ENCODE measurements at places on chromosomes 7 and 10. TPM values are rescaled to one million over a fixed set of nuclear protein-coding genes. Genes with fewer than 3 reads are reported as not detected.

DNA sequence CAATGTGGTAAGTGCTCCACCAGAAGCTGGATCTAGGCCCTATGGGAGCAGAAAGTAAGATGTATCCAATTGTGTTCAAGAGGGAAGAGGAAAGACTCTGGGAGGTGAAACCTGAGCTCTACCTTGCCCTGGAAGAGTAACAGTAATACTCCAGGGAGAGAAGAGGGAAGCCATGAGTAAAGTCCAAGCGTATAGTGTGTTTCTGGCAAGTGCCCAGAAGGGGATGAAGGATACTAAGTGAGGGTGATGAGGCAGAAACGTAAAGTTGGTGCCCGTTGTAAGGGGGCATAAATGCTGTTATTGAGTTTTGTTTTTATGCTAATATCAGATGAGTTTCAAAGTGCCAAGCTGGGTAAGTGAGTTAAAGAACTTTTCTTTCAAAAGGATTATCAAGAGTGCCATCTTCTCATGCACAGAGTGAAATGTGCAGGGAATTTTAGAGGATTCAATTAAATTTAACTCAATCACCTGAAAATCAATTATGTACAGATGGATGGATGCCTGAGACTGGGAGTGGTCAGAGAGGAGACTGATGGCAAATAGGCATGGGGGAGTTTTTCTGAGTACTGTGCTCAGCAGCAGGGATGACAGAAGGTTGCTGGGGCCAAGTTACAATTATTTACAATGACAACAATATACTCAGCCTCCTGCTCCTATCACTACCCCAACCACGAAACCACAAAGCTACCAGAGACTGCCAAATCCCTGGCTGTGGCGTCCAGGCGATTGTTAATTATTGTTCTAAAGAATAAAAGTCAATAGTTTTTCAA is 123.3 kb upstream of the LAMB4 start:
- no peaks in the 10 kb centered on the region for H3K4me1 ChIP-seq
- no peak overlapping the region for H3K27ac ChIP-seq
- no peak for DNase-seq
- no peaks in the 10 kb centered on the region for H3K27me3 ChIP-seq
- H3K36me3 ChIP-seq = no peaks in the 10 kb centered on the region

Gene HTR7
- 0.27 TPM for total RNA-seq

DNA sequence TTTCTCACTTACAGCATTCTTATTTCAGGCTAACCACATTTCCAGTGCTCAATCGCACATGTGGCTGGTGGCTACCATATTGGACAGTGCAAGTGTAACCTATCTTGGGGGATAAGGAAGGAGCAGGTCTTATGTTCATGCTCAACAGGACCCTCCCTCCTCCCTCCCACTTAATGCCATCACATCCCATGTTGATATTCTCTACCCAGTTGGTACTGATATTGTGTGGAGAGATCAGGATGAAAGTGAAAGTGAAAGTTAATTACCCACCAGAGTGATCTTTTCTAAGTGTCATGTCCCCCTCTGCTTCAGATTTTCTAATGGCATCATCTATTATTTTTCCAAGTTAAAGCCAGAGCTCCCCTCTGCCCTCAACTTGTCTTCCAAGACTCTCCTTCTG is 91.6 kb downstream of the BMPER start:
- H3K4me3 ChIP-seq = no peak overlapping the region
- no peaks in the 10 kb centered on the region for H3K36me3 ChIP-seq
- H3K27me3 ChIP-seq = no peaks in the 10 kb centered on the region
- no peak for DNase-seq
- H3K4me1 ChIP-seq = no peaks in the 10 kb centered on the region

DNA sequence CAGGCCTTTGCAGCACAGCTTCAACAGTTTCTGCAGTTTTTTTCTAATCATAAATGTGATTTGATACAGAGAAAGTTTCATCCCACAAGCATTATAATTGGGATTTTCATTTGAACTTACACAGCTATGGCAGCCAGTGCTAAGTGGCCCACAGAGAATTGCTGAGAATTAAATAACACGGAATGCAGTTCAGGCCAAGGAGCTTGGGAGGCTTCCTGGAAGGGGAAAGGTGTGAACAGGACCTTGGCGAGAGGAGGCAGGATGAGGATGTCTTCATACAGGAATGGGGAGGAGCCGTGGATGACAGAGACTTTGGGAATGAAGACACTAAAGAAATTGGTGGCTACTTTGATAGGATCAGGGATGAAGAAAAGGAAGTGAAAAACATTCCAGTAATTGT is 95.3 kb downstream of the ZNF22 start:
- H3K4me1 ChIP-seq = no peaks in the 10 kb centered on the region
- H3K36me3 ChIP-seq = no peaks in the 10 kb centered on the region
- no peak overlapping the region for H3K27ac ChIP-seq
- H3K4me3 ChIP-seq = no peak overlapping the region

Gene IGF2BP3
- 0.49 TPM for total RNA-seq

DNA sequence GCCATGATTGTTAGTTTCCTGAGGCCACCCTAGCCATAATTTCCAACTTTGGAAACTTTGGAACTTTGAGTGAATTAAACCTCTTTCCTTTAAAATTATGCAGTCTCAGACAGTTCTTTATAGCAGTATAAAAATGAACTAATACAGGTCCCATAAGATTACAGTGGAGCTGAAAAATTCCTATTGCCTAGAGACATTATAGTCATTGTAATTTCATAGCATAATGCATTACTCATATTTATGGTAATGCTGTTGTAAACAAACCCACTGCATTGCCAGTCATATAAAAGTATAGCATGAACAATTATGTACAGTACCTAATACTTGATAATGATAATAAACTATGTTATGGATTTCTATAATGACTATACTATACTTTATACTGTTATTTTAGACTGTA is 88.0 kb upstream of the TMEM229A start:
- H3K27ac ChIP-seq = no peak overlapping the region
- no peaks in the 10 kb centered on the region for H3K4me1 ChIP-seq
- no peak overlapping the region for H3K4me3 ChIP-seq
- no peaks in the 10 kb centered on the region for H3K27me3 ChIP-seq
- no peaks in the 10 kb centered on the region for H3K36me3 ChIP-seq
- DNase-seq = no peak

- no peak overlapping the region for H3K27ac ChIP-seq
- H3K27me3 ChIP-seq = peaks cover 5% of the 10 kb centered on the region
- H3K4me3 ChIP-seq = no peak overlapping the region
- no peaks in the 10 kb centered on the region for H3K36me3 ChIP-seq
- DNase-seq = no peak
- no peaks in the 10 kb centered on the region for H3K4me1 ChIP-seq
Measured at GRCh38 chr7:106779877-106780276, 85.2 kb upstream of the PIK3CG start.
